Uterus (tissue), 4 donors: ENCODE measurements at places on chromosomes 16 and 17. TPM values are rescaled to one million over a fixed set of nuclear protein-coding genes. Genes with fewer than 3 reads are reported as not detected.
A peak's percentile ranks its signal among the peaks of the same experiment; 100 is the strongest.

GRCh38 chr16:84647828-84648594 is at the start of gene KLHL36:
Gene KLHL36, plus strand, starts transcription at chr16:84648511. Its CDS starts 2,357 bp downstream, at chr16:84650868.
- DNase-seq: peak; percentile 40

Gene SLC16A13
- 0.51 TPM for total RNA-seq

Gene TAT
- total RNA-seq: 0.07 TPM

DNA sequence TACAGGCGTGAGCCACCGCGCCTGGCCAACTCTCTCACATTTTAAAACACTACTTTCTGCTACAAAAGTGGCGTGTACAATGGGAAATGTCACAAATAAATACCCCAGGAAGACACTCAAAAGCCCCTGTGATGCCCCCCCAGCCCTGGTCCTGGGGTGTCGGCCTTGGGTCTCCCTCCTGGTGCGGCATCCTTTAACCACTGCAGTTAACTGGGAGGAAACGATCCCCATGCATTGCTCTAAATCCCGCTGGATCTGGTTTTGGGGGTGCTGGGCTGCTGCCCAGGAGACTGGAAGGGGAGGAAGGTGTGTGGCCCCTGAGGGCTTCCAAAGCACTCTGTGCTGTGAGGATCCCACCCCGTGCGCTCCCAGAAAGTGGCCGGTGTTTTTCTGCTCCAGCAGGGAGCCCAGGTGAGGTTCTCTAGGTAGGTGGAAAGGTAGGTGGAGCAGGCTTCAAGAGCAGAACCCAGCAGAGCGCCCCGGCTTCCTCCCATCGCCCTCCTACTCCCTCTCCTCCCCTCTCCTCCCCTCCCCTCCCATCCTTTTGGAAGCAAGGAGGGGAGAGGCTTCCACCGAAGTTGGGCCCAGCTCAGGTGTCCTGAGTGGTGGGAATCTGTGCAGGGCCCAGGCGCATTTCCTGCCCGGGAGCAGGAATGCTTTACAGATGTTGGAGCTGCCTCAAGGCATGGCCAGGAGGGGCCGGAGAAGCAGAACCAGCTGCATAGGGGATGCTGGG is 363.3 kb downstream of the SEC14L1 start:
- DNase-seq: peak; percentile 10

DNA sequence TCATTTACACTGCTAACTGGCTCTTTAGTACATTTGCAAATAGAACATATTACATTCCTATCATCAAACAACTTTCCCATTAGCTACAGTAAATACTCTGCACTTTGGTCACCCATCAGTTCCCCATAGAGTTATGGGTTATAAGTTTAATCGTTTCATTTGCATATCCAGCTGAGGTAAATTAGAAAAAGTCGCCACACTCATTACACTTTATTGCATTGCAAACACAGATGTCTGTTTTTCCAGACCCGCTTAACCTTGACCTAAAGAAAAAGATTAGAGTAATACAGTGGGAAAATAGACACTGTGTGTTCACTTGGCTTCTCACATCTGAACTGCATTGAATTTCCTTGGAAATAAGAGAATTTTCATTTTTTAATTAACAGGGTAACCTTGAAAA is 213.1 kb upstream of the PSMD7 start:
- DNase-seq: no peak

GRCh38 chr17:4958102-4958501 is 7.2 kb downstream of the ENO3 start:
- DNase-seq: no peak

GRCh38 chr16:54290833-54291655 is 4.5 kb upstream of the IRX3 start:
- DNase-seq: no peak

DNA sequence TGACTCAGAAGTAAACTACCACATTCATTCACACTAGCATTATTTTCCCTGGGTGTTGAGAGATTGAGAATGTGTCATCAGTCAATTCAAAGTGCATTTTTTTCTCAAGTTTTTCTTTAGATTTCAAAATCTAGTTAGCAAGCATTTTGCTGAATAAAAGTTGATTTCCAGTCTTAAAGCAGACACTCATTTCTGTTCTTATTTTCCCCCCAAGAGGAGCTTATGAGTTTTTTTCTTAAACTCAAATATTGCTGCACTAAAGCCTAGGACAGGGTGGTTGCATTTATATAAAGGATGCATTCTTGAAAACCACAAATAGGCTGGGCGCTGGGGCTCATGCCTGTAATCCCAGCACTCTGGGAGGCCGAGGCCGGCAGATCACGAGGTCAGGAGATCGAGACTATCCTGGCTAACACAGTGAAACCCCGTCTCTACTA is 15.3 kb downstream of the CDH3 start:
- DNase-seq: no peak

- peak; percentile 88 for DNase-seq
These were observed 43.4 kb downstream of the CYB5D2 start for GRCh38 chr17:4186357-4186881.
